ENCODE measurements at places on chromosomes 11 and 22.

GRCh38 chr11:43419460-43419859 lies 60.7 kb downstream of the TTC17 start:
- DNase-seq: no peak

- DNase-seq: no peak
These were observed 46.5 kb downstream of the FBLN1 start for GRCh38 chr22:45548991-45549761.

DNA sequence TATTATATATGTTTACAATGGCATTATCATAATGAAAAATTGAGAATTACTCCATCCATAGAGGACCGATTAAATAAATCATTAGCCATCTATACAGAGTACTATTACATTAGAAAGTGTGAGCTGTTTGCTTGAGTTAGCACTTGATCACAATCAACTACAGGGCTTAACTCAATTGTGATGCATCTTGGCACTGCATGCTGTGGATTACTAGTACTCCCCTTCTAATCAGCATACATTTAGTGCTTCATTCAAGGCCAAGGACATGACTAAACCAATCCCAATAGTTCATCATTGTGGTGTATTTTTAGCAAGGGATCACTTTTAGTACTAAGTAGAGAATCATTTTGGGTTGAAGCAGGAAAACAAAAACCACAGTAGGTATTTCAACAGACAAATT lies 23.5 kb upstream of the ARHGAP42 start:
- no peak for DNase-seq

DNA sequence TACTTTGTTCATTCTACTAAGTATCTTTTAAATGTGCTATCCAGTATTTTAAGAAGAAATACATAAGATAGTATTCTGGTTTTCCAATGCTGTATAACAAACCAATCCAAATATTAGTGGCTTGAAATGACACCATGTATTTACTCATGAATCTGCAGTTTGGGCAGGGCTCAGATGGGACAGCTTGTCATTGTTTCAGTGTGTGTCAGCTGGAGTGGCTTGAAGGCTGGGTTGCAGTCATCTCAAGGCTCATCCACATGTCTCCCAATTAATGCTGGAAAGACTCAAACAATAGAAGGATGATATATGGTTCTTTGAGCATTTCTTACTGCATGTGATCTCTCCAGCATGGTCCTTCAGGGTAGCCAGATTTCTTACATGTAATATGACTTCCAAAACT lies 146.2 kb downstream of the ARHGAP42 start:
- no peak for DNase-seq

DNA sequence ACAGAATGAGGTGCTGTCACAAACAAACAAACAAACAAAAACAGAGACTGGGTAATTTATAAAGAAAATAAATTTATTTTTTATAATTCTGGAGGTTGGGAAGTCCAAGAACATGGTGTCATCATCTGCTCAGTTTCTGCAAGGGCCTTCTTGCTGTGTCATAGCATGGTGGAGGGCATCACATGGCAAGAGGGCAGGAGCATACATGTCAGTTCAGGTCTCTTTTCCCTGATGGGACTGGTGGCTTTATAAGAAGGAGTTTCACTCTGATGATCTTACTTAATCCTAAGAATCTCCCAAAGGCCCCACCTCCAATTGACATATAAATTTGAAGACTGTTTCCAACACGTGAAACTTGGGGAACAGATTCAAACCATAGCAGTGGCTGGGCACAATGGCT lies 135.7 kb downstream of the NECTIN1 start:
- DNase-seq: no peak

DNA sequence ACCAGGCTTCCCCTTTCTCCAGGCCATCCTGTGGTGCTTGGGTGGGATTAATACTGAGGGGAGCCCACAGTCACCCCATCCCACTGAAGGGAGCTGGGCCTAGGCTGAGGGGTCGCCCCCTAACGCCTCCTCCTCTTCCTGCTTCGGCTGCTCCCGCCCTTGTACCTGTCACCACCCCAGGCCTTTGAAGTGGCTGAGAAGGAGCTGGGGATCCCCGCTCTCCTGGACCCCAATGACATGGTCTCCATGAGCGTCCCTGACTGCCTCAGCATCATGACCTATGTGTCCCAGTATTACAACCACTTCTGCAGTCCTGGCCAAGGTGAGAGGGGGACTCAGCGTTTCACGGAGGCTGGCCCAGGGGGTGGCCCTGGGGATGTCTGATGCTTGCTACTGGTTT lies 6.1 kb downstream of the MICALL1 start:
- DNase-seq: no peak

- no peak for DNase-seq
These were observed 3.0 kb downstream of the SLC22A6 start for GRCh38 chr11:62981743-62982142.

GRCh38 chr11:72305891-72306585 lies 62.1 kb upstream of the PHOX2A start:
- no peak for DNase-seq

GRCh38 chr11:123103326-123103980 lies 41.5 kb upstream of the HSPA8 start:
- DNase-seq: peak; percentile 6

DNA sequence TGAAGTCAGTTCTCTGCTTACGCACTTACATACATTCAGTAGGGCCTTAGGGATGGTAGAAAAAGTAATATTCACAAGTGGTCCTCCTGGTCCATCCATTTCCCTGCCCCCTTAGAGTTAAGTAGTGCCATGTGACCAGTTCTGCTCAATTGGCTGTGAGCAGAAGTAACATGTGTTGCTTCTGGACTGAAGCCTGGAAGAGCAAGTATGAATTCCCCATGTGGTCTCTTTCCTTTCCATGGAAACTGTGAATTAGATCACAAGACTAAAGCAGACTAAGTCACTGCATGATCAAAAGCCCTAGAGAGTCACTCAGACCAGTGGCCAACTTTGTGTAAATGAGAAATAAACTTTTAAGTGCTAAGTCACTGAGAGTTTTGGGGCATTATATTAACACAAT lies 341.7 kb upstream of the CADM1 start:
- no peak for DNase-seq

DNA sequence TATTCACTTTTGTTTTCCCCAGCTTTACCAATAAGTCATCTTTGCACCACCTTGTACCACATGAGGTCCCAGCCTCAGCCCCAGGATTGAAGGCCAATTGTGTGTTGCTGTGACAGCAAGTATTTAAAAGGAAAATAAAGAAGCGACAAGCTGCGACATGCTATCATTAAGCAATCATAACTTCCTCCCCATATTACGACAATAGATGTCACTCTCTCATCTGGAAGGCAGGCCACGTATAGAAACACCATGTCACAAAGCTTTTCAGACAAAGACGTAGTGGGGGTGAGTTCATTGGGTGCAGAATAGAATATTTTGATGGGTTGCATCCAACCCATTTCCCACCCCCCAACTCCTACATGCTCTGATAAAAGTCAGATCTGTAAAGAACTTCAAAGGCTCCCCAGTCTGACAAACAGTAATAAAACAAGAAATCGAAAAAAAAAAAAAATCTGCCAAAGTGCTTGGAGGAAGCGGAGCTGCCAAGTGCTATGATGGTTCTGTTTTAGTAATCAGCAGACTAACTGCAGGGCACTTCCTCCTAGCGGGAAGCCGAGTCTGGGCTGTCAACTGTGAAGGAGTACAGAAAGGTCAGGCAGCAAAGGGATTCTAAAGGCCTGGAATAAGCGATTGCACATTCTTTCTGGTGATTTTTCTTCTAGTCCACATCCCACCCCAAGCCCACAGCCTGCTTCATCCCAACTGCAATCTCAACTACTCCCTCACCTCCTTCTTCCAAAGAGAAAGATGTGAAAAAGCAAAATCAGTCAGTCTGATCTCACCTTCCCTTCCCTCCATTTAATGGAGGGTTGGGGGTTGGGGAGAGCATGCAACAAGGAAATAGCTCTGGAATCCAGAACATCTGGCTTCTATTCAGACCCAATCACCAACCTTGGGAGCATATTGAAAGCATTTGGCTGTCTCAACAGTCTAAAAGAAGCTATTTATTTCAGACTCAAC lies 131.4 kb upstream of the UBASH3B start:
- no peak for DNase-seq

GRCh38 chr11:116577273-116577672 lies 195.5 kb downstream of the BUD13 start:
- DNase-seq: no peak

DNA sequence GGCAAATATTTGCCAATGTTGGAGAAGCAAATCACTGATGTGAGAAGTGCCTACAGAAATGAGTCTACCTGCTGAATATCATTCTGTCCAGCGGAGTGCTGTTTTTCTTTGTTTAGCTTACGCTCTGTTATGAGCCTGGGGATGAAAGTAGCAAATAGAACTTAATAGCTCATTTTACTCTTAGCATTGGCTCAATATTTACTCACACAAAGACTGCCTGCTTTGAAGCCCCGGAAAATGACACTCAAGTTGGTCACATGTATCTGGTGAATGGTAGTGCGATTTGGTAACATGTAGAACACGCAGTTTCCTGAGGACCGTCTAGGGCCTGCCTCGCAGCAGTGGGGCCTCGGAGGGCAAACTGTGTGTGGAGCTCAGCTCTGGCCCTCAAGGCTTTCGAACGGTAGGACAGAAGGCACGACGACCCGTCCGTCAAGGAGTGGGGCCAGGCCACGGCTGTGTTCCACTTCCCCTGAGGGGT lies 38.9 kb downstream of the TBC1D22A start:
- DNase-seq: no peak

- no peak for DNase-seq
These were observed 11.2 kb upstream of the IGLL1 start for GRCh38 chr22:23591201-23591791.

DNA sequence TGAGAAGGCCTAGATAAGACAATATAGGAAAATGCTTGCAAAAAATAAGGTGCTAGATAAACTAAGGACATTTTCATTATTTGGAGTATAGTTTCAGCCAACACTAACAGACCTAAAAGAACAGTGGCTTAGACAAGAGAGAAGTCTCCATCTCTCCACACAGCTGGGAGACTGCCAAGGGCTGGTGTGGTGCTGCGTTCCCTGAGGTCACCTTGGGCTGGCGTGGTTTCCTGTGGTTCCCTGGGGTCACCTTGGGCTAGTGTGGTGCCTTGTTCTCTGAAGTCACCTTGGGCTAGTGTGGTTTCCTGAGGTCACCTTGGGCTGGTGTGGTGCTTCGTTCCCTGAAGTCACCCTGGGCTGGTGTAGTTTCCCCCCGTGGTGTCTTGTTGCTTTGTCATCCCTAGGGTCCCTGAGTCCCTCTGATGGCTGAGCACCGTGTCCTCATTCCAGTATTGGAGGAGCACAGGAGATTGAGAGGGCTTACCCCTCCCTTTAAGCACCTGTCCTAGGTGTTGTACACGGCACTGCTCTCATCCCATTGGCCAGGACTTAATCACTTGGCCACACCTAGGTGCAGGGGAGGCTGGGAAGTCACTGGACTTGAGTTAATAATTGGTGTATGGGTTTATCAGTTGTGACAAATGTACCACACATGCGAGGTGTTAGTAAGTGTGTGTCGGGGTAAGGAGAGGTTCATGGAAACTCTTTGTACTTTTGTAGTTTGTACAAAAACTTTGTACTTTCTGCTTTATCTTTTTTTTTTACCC lies 14.9 kb downstream of the SAMM50 start:
- no peak for DNase-seq

DNA sequence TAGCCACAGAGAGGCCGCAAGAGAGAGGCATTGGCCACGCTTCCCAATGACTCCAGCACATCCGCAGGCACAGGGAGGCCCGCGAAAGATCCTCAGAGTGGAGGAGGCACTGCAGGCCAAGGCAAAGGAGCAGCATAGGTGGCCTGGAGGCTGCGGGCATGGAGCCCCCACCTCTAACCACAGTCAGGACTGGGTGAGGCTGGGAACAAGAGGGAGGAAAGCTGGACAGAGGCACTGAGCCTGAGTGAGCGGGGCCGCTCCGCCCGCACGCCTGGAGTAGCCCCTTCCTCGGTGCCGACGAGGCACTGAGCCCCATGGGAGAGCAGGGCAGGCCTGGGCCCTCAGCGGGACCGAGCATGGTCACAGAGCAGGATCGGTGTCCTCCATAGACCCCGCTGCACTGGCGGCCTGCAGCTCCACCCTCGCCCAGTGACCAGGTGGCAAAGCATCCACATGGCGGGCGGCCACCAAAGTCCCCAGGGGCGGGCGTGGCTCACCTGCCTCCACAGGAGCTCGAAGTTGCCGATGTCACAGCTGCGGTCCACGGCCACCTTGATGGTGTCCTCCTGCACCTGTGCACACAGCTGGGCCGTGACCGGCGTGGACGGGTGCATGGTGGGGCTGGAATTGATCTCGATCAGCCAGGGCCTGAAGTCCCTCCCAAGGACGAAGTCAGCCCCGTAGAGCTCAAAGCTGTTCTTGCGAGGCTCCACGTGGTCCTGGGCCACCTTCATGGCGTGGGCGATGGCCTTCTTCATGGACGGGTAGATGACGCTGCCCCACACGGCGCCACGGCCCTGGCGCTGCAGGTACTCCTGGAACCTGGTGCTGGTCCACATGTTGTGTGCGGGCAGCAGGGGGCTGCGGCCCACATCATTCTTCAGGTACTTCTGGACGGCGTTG lies 18.9 kb upstream of the IL17REL start:
- DNase-seq: no peak

GRCh38 chr11:78226684-78227680 lies 38.3 kb downstream of the USP35 start:
- DNase-seq: no peak

DNA sequence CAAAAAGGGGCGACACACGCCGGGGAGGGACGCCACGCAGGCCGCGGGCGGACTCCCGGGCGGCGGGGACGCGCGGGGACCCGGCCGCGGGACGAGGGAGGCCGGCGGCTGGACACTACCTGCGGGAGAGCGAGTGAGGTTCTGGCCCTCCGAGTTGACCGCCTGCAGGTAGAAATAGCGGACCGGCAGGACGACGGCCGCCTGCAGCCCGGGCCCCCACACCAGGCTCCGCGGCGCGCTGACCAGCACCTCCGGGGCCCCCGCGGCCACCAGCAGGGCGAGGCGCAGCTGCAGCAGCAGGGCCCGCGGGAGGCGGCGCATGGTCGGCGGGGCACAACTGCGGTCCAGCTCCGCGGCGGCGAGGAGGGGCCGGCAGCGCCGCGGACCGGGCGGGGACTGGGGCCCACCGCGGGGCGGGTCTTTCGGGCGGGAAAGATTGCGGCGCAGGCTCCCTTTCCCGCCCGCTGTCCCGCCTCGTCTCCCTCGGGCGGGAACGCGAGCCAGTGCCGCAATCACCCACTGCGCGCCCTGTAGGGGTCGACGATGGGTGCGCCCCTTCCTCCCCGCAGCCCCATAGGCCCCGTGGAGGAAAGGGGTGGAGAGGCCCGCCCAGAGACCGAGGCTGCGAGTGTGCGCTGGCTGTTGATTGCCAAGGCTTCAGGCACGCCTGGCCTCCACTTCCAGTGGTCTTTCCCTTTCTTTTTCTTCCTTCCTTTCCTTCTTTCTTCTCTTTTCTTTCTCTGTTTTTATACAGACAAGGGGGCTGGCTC lies at the start of gene POGLUT3:
TSS of gene POGLUT3 (minus strand) at position 339 of the 770 bp plus-strand sequence. CDS start at position 321, 18 bp downstream.
- peak; percentile 2 for DNase-seq

DNA sequence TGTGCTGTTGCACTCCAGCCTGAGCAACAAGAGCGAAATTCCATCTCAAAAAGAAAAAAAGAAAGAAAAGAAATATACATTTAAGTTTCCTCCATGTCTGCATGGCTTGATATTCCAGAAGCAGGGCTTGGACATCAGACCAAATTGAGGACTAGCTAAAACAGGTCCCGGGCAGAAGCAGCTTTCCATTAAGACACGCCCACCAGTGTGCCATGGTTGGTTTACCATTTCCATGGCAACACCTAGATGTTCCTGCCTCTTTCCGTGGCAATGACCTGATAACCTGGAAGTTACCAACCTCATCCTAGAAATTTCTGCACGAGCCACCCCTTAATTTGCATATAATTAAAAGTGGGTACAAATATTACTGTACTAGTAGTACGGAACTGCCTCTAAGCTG lies 111.3 kb downstream of the NAT10 start:
- DNase-seq: no peak
